ENCODE measurements at places on chromosomes 3 and 15. TPM values are rescaled to one million over a fixed set of nuclear protein-coding genes. Genes with fewer than 3 reads are reported as not detected.

The RTP3 gene
- not detected for total RNA-seq

The SCAMP5 gene
- total RNA-seq: not detected

The MAP2K1 gene
- total RNA-seq: 96.5 TPM

The MAPKAPK3 gene
- 195 TPM for total RNA-seq

The RNU6-1 gene
- total RNA-seq: not detected

- no peak for DNase-seq
Measured at GRCh38 chr3:127041933-127042332, 59.0 kb downstream of the PLXNA1 start.

DNA sequence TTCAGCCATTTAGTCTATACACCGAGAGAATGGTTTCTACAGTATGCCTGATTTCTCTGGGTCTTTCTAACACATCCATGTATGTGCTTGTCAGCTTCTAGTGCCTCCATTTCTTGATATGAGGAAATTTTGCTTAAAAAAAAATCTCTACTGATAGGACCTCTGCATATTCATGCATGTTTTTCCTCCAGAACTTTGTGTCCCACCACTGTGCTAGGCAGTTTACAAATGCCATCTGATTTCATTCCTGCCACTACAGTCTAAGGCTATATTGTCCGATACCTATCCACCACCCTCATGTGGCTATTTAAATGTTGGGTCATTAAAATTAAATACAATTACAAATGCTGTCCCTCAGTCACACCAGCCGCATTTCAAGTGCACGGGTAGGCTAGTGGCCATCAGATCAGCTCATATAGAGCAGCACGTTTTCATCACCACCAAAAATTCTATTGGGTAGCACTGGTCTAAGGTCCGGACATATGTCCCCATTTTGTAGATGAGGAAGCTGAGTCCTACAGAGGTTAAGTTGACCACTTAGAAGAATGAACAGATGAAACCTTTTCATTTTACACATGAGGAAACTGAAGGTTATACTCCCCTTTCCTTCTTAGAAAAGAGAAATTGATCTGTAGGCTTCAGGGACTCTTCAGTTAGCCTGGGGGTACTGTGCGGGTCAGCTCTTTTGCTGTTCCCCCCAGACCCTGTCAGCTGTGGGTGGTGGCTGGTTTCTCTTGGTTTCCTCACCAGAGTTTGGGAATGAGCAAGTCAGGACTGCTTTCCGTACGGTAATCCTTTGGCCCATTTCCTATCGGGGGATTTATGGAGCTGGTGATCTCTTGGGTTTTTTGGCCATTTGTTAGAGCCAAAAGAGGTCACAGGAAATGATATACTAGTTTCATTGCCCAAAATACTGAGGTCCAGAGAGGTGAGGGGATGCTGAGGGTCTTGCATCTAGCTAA lies 56.5 kb downstream of the SMAD3 start:
- peak; percentile 11 for DNase-seq

- no peak for DNase-seq
Measured at GRCh38 chr15:60442763-60443162, 36.2 kb downstream of the ICE2 start.

DNA sequence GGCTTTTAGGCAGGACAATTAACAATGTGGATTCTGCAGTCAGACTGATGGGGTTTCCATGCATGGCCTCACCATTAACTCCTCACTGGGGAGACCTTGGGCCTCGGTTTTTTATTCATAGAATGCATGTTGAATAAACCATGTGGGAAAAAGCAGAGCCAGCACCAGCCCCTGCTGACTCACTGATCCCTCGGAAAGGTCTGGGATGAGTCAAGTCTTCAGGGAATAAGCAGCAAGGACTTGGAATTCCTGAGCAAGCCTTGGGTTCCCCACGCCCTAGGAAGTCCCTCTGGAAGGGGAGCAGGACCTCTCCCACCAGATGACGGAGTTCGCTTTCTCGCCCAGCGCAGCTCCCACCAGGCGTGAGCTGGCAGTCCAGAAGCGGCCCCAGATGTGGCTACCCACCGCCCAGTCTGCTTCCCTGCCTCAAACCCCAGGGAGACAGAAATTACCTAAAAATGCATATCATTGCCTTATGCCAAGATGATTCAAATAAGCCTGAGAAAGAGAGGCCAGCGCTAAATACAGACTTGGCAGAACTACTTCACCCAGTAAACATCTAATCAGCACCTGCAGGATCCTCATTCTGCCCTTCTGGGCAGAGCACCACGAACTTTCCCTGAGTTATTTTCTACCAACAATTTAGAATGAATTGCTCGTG lies 45.4 kb downstream of the BTD start:
- no peak for DNase-seq

DNA sequence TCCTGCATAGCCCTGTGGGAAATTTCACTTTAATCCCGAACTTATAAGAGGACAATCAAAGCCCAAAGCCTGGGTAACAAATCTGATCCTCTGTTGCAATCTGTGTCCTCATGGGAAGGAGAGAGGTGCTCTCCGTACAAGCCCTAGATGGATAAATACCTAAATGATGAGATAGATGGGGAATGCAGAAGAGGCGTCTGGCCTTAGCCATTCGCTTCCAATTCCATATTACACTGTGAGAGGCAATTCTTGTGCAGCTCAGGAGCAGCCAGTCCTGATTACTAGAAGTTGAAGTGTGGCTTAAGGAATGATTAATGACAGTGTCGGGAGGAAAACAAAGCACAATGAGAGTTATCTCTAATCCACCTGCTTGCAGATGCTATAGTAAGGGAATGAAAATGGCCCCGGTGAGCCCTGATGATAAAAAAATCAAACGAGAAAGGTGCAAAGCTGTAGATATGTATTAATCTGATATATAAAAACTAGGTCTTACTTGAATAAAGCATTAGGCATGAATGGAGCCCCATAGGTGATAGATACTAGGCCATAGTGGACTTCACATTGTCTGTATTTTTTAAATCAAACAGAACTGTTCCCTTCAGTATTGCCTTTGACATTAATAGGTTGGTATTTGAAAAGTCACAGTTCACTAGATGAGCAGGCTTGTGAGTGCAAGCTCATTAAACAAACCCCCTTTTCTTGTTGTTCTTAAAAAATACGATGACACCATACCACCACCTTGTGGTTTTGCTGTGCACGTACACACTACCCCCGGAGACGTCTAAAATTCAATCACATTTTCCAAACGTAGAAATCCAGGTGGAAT lies 54.2 kb upstream of the TMCO5A start:
- DNase-seq: no peak

GRCh38 chr15:43789409-43789808 lies 2.7 kb upstream of the SERF2 start:
- no peak for DNase-seq

- peak; percentile 56 for DNase-seq
Measured at GRCh38 chr3:126134219-126134975, 46.0 kb downstream of the ALDH1L1 start.

- DNase-seq: no peak
Measured at GRCh38 chr15:95972041-95972553, 358.4 kb upstream of the NR2F2 start.

DNA sequence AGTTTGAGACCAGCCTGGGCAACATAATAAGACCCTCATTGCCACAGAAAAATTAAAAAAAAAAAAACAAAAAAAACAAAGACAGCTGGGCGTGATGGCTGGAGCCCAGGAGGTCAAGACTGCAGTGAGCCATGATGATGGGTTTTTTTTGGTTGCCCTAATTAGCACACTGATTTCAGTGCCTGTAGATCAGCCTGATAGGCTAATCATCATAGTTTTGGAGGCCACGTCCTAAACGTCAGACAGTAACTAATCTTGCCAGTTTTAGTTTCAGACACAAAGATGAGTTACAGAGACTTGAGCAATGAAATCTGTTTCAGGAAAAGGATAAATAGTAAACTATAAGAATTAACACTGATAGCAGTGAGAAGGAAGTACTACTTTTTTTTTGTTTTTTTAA lies 55.4 kb downstream of the LRCH3 start:
- DNase-seq: no peak

DNA sequence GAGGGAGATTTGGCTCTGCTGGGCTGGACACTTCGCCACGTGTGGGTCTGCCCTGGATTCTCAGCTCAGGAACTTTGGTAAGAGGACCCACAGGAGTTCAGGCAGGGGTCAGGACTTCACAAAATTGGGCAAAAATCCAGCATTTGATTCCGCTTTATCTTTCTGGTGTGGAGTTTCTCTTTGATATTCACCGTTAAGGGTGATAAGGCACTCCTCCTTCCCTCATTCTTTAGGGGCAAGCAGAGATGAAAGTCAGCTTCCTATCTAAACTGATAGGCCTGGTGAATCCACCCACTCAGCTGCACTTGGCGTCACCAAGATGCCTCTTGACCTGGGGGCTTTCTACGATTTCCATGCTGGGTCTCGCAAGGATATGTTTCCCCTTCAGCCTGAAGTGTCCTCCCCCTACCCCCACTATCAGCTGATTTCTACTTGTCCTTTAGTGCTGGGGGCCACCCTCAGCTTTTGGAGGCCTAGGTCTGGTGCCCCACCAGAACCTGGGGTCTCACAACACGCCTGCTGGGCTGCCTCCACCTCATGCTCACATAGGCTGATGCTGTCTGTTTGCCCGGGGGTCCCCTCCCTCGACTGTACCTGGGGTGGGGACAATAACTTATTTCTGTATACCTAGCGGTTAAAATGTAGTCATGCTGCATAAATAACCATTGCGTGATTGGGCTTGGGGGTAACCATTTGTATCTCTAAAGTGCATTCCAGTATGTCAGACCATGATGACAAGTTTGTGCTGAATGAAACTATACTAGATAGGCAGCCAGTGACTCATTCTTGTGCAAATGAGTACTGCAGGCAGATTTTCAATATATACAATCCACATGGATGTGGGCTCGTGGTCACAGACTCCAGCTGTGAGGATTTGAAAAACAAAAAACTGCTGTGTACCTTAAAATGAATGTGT lies 248.3 kb downstream of the ADAMTS17 start:
- no peak for DNase-seq

DNA sequence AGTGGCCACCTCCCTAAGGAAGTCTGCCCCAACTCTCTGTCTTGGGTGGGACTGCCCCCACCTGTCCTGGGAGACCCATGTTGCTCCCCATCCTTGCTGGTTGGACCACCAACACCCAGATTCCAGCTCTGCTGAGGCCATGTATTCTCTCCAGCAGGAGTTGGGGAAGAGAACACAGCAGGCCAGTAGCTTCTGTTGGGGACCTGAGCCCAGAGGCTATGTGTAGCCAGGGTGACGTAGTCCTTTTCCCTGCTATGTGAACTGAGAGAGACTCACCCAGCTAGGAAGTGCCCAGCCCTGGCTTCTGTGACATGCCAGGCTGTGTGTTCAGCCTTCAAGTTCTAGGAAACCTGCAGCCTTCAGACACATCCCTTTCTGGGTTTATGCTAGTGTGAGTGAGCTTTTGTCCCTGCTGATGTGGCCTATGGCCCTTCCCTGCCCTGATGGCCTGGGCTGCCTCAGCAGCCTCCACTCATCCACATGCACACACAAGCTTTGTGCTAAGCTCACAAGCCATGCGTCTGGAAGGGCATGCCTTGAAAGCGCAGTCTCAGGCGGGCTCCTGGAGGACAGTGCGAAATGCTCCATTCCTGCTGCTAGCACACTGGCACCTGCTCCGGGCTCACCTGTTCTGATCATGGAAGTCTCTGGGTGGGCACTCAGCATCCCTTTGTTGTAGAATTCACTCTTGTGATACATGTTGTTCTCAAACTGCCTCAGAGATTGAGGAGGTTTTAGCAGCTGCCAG lies 42.6 kb downstream of the KY start:
- no peak for DNase-seq

- no peak for DNase-seq
Measured at GRCh38 chr3:15315003-15315402, 17.4 kb downstream of the SH3BP5 start.

DNA sequence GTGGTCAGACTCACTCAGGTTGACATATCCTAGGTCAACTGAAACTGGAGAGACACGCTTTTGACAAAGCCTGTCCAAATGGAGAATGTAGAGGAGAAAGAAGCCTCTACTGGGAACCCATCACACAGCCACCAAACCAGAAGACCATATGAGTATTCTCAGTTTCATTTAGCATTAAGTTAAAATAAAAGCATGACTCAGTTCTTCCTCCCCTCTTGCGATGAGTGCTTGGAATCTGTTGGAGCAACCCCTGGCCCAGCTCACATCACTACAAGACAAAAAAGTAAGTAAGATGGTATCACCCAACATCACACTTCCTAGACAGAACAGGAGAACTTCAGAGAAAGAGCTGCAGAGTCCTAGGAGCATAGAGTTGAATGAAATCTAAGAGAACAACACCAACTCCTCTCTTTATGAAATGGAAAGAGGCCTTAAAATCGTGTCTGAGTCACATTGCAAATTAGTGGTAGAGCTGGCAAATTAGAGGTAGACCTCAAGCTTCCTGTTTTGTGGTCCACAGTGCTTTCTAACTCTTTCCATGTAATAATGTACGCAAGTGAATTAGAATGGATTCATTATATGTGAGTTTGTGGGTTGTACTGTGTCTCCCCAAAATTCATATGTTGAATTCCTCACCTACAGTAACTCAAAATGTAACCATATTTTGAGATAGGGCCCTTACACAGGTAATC lies 51.2 kb downstream of the FGF12 start:
- no peak for DNase-seq

DNA sequence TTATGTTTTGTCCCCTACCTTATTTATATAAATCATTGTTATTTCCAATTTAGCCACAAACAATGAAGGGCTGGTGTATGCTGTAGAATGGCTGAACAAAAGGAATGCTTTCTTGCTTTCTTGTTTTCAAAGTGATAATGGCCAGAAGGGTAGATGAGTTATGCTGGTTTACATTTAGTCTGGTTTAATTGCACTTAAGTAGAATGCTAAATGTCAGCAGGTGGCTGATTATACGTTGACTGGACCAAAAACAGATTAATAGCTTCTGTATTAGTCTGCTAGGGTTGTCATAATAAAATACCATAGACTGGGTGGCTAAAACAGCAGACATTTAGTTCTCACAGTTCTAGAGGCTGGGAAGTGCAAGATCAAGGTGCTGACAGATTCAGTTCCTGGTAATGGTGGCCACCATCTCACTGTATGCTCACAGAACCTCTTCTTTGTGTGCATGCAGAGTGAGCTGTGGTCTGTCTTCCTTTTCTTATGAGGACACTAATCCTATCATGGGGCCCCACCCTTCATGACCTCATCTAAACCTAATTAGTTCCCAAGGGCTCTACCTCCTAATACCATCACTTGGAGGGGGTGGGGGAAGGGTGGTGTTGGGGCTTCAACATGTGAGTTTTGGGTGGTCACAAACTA lies 17.1 kb upstream of the XIRP1 start:
- no peak for DNase-seq

DNA sequence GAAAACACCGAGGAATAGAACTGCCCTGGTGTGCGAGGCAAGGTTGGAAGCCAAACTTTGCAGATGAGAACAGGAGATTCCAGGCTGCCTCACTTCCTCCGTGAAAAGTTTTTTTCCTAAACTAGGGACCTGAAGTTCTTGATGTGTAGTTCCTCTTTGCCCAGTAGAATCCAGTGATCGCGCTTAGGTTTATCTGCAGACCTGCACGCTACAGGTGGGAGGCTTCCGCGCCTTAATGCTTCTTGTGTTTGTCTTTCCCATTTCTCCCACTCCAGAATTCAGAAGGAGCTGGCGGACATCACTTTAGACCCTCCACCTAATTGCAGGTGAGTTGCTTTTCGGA lies 5.4 kb downstream of the UBE2E1 start:
- no peak for DNase-seq

Data from activated naive CD8-positive, alpha-beta T cell treated with anti-CD3 and anti-CD28 coated beads, Interleukin-2, amount 10 ng/mL, durations not matched to agents 7 days and 5 days (primary cell).